Inflammatory macrophage treated with lipopolysaccharide for 1 hour (primary cell): ENCODE measurements at places on chromosomes 3 and 15.

- DNase-seq: no peak
Measured at GRCh38 chr3:49081429-49081828, 12.4 kb downstream of the QRICH1 start.

GRCh38 chr15:29420188-29420587 is 150.6 kb upstream of the NSMCE3 start:
- DNase-seq: no peak

DNA sequence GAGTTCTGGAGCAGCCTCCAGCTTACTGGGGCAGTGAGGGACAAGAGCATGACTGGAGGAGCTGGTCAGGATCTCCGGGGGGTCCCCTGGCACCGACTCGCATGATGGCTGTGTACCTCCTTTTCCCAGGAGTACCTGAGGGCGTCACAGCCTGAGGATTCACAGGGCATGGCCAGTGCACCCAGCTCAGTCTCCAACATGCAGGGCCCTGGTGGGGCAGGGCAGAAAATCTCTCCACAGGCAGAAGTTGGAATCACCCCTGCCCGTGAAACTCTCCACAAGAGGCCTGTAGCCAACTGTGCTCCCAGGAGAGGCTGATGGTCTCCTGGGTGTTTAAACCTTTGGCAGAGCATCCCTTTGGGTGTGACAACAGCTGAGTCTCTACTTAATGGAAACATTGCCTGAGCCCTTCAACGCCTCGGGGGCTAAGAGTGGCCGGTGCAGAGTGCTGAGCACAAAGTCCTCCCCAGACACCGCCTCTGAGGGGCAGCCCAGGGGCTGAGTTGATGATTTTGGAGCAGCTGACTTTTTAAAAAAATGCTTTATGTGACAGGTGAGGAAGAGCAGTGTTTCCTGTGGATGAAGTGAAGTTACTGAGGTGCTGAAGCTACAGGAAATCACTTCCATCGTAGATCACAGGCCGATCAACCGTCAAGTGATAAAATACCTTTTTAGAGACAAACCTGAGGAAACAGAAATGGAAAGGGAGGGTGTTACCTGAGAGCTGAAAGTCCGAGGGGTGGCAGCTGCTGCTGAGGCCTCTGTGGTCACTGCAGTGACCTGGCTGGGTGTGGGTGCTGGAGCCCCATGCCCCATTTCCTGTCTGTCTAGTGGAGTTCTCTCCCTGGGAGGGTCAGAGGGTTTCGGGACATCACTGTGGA is 21.9 kb upstream of the CXCR6 start:
- no peak for DNase-seq

DNA sequence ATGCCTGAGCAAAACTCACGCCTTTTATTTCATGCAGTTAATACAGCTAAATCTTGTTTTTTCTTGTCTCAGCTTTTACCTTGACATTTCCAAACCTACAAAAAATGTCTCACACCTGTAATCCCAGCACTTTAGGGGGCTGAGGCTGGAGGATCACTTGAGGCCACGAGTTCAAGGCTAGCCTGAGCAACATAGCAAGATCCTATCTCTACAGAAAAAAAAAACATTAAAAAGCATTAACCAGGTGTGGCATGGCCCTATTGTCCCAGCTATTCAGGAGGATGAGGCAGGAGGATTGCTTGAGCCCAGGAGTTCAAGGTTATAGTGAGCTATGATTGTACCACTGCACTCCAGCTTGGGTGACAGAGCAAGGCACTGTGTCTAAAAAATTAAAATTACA is 3.9 kb upstream of the TMEM212 start:
- DNase-seq: no peak

DNA sequence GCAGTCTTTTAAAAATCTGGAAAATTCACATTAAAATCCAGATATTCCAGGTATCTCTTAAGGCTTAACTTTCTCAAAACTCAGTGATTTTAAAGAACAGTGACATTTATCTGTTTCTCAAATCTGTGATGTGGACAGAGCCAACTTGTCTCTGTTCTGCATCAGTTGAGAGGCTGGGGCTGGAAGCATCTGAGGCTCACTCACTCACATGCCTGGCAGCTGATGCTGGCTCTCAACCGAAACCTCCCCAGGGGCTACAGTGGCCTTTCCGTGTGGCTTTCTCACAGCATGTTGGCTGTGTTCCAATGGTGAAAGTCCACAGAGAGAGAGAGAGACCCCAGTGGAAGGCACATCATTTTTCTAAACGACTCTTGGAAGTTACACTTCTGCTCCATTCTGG is 53.5 kb downstream of the CEMIP start:
- DNase-seq: no peak

DNA sequence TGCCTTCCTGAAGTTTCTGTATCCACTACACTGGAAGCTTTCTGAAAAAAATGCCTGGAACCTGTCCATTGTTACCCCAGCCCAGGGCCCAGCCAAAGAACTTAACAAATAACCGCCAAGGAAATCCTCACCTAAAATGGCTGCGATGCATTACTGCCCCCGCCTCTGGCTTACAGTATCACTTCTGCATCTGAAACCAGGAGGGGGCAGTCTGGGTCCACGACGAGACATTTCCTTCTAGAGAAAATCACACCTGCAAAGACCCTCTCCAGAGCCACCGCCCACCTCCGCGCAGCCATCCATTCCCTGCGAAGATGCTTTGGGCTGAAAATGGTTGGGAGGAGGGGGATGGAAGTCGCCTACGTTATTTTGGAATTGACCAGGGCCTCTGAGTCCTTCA is 22.4 kb upstream of the CELF6 start:
- peak; percentile 47 for DNase-seq

DNA sequence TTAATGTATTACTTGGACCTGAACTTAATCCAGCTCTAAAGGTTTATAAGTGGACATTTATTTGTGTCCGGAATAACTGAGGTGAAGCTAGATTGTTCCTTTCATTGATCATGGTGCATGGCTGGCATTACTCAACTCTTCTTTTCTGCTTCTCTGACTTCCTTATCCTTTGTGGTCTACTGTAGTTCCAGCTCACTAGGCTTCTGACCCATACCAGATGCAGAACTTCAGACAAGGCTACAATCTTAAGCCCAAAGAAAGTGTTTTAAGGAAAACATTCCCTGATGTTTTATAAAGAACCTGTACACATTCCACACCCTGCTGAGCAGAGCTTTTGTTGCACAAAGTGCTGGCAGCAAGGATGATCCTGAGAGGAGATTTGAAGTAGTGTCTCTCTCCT is 250.8 kb upstream of the TGFBR2 start:
- peak; percentile 30 for DNase-seq

DNA sequence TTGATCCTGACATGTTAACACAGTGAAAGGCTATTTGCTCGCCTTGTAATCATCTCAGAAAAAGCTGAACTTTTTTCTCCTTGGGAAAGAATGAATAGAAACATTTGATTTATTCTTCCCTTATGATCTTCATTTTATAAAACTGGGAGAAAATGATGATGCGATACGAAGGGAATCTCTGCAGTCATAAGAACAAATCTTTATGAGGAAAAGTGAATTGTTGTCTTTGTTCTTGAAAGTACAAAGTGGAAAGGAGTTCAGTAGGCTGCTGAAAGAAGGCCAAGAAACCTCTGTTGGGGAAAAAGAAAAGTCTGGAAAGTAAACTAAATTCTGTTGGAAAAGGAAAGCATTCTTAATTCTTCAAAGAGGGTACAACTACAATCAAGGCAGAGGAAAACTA is 248.8 kb downstream of the NSUN3 start:
- no peak for DNase-seq

DNA sequence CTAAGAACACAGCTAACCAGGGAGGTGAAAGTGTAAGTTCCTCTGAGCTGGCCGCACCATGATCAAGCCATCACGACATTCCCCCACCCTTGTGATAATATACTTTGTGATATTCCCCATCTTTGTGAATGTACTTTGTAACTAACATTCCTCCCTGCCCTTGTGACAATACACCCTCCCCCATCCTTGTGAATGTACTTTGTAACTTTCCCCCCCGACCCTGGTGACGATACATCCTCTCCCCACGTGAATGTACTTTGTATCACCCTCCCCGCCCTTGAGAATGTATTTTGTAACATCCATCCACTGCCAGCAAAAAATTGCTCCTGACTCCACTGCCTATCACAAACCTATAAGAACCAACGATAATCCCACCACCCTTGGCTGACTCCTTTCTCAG is 20.2 kb upstream of the OR5H6 start:
- no peak for DNase-seq

DNA sequence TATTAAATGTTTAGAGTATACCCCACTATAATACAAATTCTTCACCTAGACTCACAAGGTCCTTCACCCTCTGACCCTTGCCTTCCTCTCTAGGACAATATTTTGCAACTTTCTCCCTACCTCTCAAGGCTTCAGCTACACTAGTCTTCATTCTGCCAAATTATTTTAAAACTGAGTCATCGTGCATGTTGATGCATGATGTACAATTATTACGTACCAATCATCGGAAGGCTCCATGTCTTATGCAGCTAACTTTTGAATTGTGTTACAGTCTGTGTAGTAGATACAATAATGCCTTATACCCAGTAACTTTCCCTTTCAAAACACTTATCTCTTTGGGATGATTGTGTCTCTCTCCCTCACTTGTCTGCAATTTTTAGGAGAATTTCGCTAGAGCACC is 98.5 kb upstream of the ROBO2 start:
- DNase-seq: no peak

- DNase-seq: peak; percentile 4
Measured at GRCh38 chr3:156353563-156353962, 201.4 kb downstream of the SSR3 start.

DNA sequence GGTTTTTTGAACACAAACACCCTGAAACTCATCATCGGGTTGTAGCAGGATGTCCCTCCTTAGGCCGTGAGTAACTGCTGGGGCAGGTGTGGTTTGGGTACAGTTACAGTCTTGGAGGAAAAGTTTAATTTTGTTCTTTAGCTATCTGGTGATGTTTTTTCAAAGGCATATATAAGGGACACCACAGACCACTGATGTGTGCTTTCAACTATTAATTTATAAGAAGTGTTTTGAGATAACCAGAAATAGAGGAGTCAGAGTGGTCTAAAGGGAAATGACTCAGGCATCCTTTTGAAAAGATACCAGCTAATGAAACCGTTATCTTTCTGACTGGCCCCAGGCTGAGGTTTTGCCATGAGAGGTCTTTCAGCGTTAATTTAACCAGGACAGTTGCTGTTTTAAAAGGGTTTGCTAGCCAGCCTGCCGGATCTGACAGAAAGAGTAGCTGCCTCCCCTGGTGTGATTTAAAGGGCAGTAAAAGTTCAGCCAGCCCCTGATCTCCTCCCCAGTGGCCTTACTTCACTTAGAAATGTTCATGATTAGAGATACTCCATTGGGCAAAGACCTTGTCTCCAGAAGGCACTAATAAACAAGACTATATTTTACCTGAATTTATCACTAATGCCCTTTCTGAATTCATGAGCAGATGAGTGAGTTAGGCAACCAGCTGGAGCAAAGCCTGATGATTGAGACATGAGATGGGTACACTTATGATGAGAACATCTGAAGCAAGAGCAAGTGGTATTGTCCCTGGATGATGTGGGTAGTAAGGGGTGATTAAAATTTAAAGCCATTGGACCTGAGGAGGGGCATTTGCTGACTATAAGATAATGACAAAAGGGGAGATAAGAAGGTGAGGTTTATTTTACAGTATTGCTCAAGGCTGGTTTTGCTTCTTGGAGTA is 482.5 kb upstream of the TBL1XR1 start:
- DNase-seq: no peak

GRCh38 chr3:30954426-30954825 is 60.0 kb upstream of the GADL1 start:
- DNase-seq: no peak

DNA sequence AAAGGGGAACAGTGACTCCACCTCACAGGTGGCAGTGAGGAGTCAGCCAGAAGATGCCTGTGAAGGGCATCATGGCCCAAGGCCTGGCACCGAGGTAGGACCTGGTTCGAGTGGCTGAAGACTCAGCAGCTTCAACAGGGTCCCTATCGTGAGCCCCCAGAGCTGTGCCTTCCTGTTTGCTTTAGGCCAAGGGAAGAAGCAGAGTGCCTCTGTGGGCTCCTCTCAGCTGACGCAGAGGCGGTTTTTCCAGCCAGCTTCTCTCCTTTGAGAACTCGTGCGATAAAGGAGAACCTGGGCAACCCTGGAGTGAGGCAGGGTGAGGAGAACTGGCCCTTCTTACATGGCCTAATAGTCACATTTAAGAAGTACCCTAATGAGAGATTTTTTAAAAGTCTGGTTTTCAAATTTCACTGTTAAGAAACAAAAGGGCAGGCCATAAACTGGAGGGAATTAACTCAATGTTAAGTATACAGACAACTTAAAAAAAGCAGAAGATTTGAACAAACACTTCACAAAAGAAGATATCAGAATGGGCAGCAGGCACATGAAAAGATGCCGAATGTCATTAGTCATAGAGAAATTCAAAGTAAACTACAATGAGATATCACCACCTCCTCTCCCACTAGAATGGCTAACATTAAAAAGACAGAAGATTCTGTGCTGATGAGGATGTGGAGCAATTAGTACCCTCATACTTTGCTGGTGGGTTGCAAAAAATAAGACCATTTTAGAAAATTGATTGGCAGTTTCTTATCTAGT is 23.1 kb upstream of the MRPS22 start:
- no peak for DNase-seq

- DNase-seq: no peak
Measured at GRCh38 chr15:64029110-64029509, 17.2 kb downstream of the DAPK2 start.

- DNase-seq: peak; percentile 71
Measured at GRCh38 chr15:97903971-97904572, 56.4 kb upstream of the ARRDC4 start.

GRCh38 chr15:82043796-82044372 is 1.9 kb downstream of the MEX3B start:
- no peak for DNase-seq

- DNase-seq: no peak
Measured at GRCh38 chr3:99818818-99819217, 1.2 kb downstream of the CMSS1 start.

DNA sequence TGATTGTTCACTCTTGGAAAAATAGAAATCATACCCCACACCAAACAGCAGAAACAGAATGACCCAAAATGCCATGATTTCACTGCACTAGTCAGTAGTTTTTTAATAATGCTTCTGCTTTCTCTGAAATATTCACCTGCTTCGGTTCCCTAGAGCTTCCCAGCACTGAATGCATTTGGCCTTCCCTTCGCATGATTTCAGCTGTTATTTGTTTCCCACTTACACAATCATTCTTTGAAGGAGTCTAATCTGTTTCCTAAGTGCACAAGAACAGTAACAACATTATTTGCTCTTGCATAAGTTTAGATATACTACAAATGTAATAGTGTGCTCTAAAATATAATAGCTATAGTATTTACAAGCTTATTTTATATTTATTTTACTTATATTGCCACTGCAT is 178.7 kb downstream of the STAC start:
- no peak for DNase-seq

GRCh38 chr3:8530581-8530980 is 29.0 kb downstream of the LMCD1 start:
- no peak for DNase-seq
